ENCODE measurements at places on chromosomes 6 and 20.

DNA sequence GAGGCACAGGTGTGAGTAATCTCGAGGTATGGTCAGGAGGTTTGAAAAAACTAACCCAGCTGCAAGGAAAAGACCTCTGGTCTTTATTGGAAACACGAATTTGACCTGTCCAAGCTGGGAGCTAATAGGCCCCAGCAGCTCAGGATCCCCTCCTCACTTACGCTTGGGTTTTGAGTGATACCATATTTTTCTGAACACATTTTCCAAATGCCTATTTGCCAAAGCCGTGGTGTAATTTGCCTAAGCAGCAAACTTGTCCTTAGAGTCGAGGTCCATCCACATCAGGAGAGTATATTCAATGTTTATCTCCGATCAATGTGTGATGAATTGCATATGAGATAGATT lies 128.0 kb downstream of the BCAS1 start:
- DNase-seq = no peak

DNA sequence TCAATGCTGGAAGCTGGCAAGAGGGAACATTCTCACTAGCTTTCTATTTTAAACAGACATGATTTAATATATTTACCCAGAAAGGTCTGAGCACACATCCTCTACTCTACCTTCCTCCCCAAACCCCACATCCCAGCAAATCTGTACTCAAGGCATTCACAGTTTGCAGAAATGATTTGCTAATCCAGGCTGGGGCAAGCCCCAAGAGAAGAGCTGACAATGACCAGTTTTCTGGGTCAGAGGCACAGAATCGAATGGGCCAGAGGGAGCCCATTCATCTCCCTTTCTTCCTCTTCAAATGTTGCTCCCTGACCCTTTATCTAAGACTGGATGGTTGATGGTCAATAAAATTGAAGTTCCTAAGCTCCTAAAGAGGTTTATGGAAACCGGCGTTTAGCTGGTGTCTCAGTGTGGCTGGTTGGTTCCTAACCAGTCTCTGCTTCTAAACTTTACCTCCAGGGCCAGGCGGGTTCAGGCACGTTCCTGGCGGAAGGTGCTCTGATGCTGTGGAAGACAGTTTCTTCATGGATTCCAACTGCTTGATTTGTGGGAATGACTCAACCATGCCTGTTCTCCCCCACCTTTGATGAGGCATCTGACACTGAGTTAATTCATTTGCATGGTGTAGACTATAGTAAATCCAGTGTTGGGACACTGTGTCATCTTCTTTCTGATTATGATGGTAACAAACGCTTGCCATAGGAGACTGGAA lies 96.4 kb upstream of the IYD start:
- DNase-seq = no peak

DNA sequence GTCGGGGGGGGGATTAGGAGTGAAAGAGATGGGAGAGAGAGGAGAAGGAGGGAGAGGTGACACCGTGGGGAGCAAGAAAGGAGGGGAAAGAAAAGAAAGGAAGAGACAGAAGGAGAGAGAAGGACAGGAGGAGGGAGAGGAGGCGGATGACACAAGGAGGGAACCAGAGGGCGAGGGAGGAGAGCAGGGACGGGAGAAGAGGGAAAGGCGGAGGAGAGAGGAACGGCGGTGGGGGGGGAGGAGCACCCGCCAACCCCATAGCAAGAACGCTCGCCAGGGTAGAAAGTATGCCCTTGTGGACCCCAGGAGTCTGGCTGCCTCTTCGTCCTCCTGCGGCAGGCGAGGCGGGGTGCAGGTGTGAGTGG lies 4.5 kb upstream of the INSM1 start:
- no peak for DNase-seq

DNA sequence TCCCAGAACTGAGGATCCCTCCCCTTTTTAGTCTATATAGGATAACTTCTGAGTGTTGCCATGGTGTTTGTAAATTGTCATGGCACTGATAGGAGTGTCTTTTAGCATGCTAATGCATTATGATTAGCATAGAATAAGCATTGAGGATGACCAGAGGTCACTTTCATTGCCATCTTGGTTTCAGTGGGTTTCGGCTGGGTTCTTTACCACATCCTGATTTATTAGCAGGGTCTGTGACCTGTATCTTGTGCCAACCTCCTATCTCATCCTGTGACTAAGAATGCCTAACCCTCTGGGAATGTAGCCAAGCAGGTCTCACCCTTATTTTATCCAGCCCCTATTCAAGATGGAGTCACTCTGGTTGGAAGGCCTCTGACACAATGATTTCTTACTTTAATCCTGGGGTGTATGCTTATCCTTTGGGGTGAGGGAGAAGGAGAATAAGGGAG lies 19.6 kb downstream of the WFDC2 start:
- DNase-seq = peak; percentile 17

GRCh38 chr20:46797206-46797605 lies 87.8 kb downstream of the SLC2A10 start:
- no peak for DNase-seq

GRCh38 chr20:12977328-12978125 lies 31.2 kb upstream of the SPTLC3 start:
- DNase-seq = no peak
